ENCODE measurements at places on chromosomes 5 and 9. TPM values are rescaled to one million over a fixed set of nuclear protein-coding genes. Genes with fewer than 3 reads are reported as not detected.
A peak's percentile ranks its signal among the peaks of the same experiment; 100 is the strongest.

DNA sequence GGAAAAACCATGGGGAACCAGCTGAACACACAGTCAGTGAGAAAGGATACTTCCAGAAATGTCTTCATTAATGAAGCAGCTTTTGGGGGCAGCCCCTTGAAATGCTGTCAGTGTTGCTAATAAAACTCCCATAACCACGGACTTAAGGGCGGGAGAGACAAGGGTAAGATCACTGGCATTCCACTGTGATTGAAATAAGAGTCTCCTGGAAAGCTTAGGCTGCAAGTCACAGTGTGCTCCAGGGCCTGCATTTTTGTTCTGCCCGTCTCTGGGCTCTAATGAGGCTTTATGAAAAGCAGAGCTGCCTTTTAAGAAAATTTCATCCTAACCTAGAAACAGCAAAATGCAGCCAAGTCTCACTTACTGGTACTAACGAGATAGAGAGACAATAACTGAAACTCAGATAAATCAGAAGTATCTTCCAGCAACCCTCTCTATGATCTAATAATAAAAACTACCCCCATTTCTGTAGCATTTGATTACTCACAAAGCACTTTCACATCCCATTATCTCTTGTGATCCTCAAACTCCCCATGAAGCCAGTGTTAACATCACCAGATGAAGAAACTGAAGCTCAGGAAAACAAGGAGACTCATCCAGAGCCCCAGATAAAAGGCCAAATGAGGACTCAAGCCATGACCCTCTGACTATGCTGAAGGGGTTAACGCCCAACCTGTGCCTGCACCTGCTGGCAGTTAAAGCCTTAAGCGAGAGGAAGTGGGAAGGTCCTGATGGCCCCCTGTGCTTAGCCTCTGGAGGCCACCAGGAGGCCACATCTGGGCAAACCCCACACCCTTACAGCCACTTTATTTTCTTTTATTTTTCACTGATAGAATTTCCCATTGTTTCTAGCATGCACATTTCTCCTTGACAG, 37.5 kb downstream of the SPOCK1 start:
- DNase-seq, result no peak

DNA sequence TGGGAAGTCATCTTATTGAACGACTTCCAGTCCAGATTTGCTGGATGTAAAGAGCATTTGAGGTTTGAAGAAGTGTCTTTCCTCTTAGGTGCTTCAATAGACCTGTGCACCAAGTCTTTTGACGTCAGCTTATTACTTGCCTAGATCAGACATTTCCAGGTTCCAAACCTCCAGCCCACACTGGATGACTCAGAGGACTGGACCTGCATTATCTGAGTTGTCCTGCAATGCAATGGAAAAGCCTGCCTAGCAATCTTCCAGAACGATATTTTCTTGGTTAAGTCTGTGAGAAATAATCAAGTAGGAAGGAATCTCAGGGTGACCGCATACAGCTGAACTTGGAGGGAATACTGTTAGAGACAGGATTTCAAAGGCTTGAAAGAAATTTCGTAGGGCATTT, 147.2 kb upstream of the MOCS2 start:
- DNase-seq, result no peak

GRCh38 chr9:35518225-35518821, 28.4 kb downstream of the RUSC2 start:
- no peak for DNase-seq

DNA sequence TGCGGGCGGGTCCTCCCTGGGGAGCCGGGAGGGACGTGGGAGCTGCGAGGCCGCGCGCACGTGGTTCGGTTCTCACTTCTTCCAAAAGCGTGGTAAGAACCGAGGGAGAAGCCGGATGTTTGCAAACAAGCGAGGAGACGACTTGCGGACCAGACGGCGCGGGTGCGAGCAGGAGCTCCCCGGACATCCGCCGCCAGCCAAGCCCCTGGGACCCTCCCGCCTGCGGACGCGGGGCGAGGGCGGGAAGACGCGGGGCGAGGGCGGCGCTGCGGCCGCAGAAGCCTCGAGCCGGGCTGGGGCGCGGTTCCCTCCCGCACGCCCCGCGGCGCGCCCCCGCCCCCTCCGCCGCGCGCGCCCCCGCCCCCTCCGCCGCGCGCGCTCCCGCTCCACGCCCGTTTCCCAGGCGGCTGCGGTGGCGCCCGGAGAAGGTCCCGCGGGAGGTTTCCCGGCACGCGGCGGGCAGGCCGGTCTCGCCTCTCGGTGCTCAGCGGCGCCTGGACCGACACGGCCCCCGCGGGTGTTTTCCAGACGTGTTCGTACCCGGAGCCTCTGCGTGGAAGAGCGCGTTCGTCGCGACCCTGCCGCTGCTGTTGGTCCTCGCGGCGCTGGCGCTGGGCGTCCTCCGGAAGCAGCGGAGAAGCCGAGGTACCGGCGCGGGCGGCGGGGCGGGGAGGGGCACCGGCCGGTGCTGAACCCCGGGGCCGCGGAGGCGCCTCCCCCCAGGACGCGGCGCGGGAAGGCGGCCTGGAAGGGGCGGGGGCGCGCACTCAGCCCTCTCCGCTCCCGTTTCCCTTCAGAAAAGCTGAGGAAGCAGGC, 12.8 kb downstream of the BTNL9 start:
- DNase-seq, result no peak

DNA sequence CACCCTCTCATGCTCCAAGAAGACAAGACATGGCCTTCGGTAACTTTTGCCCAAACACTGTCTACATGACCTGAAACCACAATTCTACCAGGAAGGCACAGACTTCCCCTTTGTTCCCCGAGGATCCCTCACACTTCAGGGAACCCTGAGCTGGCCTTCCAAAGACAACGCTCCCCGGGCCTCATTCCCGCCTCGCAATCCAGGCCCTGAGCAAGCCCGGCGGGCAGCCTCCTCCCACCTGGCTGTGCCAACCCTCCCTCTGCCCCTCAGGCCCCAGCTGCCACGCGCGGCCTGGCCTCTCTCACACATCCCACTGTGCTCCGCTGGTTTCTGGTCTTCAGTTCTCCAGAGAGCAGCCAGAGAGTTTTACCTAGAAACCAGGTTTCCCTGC, 7.3 kb downstream of the QSOX2 start:
- DNase-seq, result no peak

TOR2A gene
- total RNA-seq, result 5.8 TPM

PCDHGC4 gene
- total RNA-seq, result 2.8 TPM

- DNase-seq, result no peak
Observed at GRCh38 chr5:65907135-65907534, 19.2 kb upstream of the ERBIN start.

DNA sequence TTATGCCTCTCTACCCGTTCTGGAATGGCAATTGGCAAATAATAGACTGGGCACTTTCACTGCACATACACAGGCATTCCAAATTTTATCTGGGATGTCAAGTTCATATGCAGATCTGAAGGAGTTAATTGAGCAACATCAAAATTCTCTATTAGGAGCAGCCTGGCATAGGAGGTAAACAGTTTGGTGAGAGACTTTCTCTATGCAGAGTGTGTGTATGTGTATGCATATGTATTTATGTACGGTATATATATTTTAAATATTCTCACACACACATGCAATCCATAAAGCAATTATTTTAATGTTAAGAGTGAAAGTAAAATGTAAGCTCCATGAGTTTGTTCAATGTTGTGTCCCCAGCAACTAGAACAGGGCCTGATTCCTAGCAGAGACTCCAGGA, 517.8 kb downstream of the CTNND2 start:
- no peak for DNase-seq

GRCh38 chr9:2718698-2719033, 1.4 kb downstream of the KCNV2 start:
- no peak for DNase-seq

GRCh38 chr9:36870960-36871359, 163.1 kb downstream of the PAX5 start:
- DNase-seq, result peak; percentile 44

S1PR3 gene
- total RNA-seq, result 42.4 TPM

Data from aorta (tissue), 5 donors.